ENCODE measurements at places on chromosomes 2 and 18.

GRCh38 chr2:206392118-206392517, 51.2 kb upstream of the ADAM23 start:
- DNase-seq = no peak

DNA sequence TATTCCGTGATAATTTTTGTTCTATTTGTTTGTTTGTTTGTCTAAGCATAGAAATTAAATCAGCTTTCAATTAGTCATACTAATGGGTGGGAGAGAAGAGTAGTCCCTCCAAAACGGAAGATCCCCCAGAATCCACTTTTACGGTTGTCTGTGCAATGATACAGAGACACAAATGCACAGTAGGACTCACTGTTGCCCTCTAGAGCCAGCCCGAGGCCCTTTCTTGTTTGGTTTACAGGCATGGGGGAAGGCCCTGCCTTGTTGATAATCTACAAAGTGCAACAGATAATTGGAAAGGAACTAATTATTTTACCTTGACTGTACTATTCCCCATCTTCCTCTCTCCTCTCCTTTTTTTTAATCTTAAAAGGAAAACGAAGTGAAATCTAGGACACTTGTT, 121.1 kb downstream of the ACOXL start:
- DNase-seq = no peak

DNA sequence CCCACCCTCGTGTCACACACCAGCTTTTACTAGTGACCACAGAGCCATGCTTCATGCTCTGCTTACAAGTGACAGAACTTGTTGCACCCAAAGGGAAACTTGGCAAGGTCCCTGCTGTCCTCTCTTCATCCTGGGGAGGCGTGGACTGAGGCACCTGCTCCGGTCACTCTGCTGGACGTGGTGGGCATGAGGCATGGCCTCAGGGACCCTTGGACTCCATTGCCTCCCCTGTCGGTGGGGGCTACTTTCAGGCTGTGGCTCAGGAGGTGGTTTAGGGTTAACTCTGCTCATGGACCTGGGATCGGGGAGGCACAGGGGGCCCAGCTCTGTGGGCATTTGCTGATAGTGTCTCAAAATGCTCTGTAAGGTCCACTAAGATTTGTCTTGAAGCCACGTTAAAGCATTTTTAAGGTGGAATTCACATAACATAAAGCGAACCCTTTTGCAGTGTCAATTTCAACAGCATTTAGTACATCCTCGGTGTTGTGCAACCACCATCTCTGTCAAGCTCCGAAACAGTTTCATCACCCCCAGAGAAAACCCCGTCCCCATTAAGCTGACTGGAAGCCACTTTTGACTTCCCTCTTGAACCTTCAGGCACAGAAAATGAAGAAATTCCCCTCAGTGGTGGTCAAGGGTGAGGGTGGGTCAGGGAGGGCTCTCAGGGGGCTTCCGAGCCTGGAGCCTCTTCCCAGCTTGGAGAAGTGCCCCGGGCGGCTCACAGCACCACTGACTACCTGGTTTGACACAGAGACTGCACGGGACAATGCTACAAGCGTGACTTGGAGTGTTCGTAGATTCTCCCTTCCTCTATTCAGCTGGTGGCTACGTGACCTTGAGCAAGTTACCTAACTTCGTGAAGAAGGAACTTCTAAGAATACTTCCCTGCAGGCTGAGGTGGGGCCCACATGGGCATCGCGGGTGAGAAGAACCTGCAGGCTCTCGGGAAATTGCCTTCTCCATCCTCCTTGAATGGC, 100.0 kb upstream of the HDAC4 start:
- no peak for DNase-seq

DNA sequence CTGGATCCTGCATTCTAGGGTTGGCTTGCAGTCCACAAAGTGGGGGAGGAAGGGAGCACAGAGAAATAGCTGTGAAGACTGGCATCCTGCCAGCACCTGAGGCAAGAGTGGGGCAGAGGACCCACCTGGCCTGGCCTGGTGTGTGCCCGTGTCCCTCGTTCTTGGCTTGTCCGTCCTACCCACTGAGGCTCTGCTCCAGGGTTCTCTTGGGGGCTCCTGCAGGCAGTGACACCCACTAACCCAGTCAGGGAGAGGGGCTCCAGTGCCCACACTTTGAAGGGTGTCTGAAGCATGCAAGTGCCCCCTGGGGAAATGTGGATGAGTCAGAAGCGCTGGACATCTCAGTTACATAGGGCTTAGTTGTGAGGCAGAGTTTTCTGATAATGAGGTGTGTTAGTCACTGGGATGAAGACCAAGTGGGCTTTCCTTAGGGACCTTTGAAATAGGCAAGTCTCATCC, 79.4 kb downstream of the SLC4A3 start:
- DNase-seq = no peak

DNA sequence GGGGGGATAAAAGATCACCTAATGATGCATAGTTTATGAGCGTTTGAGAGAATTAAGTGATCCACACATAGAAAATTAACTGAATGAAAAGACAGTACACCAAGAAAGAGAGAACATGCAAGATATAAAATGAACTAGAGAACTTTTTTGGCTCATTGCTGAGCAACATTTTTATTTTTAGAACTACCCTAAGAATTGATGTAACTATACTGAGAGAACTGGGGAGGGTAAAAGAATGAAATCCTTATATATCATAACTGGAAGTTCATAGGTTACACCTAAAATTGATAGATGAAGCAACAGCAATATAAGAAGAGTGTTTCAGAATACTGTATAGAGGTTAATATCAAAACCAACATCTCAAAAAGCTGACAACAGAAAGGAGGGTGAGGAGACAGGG, 55.6 kb downstream of the USP34 start:
- DNase-seq = no peak

GRCh38 chr18:25873833-25874232, 216.6 kb downstream of the SS18 start:
- DNase-seq = no peak

DNA sequence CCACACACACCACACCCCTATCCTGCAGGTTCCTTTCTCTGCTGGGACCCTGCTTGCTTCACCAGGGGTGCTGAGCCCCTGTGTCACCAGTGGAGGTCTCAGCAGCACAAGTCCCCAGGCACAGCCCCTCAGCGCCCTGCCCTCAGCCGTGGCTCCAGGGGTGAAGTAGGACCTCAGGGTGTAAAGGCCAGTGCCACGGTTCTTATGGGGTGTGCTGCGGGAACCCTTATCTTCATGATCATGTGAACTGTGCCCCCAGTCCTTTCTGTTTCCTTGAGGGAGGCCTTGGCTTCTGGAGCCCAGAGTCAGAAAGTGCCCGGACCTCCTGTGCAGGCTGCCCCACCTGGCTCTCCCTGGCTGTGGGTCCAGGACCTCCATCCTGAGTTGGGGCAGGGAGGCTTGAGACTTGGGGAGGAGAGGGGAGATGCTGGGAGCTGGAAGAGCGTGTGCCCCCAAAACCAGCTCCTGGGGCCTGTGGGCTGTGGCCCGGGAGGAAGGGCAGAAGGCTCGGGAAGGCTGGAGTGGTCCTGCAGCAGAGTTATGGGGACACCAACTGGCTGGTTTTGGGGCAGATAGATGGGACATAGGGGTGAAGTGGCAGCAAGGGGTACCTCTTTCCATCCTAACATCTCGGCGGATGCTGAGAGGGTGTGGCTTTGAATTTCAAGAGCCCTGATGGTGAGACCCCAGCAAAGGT, 20.2 kb upstream of the KLF11 start:
- no peak for DNase-seq

DNA sequence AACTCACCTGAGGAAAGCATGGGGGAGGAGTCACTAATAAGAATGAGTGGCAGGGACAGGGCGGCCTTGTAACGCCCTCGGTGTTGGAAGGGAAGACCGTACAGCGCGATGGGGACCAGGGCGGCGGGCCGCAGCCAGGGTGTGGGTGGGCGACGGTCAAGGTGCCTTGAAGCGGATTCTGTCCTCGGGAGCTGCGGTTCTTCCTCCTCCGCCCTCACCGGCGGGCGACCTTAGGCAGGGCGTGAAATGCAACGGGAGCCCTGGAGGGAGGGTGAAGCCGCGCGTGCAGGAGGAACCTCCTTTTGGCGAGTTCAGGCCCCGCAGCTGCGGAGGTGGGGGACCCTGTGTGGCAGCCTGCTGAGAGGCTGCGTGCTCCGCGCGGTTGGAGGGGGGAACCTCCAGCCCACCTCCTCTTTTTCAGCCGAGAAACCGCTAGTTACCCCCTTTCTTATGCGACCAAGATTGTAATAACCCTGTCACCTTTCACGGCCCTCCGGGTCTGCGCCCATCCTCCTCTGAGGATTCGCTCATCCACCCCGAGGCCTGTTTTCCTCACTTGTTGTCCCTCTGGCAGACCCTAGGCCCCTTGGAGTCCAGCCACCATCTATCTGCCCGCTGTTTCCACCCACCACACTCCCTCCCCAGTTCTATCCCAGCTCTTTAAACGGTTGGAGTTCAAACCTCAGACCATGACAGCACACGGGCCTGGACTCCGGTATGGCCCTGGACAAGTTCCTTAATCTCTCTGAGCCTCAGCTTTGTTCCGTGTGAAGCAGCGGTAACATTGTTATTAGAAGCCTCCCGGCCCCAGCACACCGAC, 823 bp upstream of the RNU2-63P start:
- peak; percentile 18 for DNase-seq

DNA sequence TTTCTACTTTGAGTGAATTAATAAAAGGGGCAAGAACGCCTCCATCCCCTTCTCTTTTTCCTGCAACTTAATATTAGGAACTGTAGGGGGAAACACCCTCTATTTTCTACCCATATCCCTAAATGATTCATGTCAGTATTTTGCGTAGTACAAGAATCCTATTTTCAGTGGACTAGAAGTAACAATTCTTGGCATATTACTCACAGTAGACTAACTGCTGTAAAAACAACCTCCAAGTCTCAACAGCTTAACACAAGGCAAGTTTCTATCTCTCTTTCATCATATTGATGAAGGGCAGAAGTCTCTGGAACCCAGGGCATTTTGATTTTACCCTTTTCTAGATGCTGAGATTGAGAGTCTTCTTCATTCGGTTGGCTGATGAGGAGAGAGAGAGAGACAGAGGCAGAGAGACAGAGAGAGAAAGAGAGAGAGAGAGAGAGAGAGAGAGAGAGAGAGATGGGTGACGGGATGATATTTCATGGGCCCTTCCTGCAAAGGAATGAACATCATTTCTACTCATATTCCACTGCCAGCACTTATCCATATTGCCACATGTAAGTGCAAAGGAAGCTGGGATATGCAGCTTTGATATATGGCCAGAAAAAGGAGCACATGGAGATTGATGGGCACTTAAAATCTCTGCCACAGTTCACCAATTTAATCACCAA, 481.6 kb downstream of the LPIN1 start:
- no peak for DNase-seq

- no peak for DNase-seq
Measured at GRCh38 chr2:20649576-20649975, 1.3 kb downstream of the HS1BP3 start.

DNA sequence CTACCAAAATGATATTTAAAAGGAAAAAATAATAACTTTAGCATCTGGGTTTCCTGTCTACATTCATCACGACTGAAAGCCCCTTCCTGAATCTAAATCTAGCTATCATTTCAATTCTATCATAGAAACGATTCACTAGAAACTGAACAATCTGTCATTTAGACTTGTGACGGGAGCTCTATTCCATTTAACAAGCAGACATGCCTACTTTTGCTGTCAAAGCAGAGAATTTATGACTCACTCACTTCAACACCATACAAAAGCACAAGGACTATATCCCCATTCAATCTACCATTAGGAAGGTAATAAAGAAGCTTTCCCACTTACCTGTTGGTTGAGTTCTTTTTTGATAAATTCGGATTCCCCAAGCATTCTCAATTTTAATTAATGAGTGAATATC, 1072.3 kb downstream of the LRP1B start:
- DNase-seq = no peak

- DNase-seq = no peak
Measured at GRCh38 chr2:175010848-175011254, 5.7 kb upstream of the CHN1 start.

GRCh38 chr2:124520953-124521352, 495.9 kb downstream of the CNTNAP5 start:
- DNase-seq = no peak

DNA sequence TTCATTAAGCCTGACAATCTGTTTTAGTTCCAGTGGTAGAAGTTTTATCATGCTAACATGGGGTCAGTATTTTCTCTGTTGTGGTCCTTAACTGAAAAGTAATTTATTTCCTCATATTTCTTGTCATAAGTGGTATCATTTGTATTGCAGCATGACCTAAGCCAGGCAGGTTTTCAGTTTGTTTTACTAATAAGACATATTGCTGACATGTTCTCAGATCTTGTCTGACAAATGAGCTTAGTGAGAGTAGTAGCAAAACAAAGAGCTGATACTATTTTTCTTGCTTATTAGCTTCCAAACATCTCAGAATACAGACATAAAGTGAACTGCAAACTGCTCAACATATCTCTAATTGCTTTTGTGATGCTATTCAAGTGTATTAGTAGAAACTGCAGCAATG, 293.6 kb downstream of the DSEL start:
- DNase-seq = no peak

DNA sequence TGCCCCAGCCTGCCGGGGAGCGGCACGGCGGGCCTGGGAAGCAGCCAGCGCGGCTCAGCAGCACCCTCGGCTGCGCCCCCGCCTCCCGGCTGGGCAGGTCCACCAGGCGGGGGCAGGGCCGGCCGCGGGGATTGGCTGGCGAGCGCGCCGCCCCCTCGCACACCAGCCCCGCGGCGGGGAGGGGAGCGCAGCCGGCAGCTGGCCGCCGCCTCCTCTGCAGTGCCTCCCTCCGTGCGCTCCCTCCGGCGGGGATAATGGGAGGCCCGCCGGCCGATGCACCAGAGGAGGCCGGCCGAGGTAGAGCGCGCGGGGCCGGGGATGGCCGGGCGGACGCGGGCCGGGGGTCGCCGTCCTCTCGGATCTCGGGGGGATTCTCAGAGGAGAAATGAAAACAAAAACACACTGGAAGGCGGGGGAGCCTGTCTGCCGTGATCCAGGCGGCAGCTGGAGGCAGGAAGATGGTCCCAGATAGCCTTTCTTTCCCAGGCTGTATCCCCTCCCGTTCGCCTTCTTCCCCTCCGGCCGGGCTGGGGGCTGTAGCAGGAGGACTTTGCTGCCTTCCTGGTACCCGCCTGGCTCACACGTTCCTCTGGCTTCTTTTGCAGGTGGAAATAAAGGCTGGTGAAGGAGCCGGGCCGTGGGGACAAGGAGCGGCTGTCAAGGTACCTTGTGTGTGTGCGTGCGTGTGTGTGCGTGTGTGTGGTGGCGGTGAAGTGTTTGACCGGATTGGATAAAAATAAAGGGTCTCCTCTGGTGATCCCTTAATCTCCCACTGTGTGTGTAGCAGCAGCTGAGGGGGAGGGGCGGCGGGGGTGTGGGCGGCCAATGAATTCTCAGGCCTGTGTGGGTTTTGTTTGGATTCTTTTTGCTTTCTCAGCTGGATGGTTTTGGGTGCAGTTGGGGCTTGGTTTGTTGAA, 18.1 kb downstream of the TET3 start:
- peak; percentile 55 for DNase-seq

DNA sequence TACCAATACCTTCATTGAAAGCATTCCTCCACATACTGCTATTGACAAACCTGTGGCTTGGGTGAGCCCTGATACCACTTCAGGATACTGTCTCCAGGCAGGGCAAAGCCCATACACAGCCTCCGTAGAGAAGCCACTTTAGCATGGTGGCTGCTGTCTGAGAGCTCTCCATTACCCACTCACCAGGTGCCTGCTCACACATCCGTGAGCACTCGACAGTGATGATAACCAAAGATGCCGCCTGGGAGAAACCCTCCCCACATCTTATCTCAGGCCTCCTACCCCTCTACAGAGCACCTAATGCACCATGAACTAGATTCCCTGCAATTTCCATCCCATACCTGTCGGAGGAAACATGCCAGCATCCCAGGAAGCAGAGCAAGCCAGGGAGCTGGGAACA, 57.6 kb upstream of the KLHL29 start:
- DNase-seq = no peak
